ENCODE measurements at places on chromosomes 16 and 17. TPM values are rescaled to one million over a fixed set of nuclear protein-coding genes. Genes with fewer than 3 reads are reported as not detected.
A peak's percentile ranks its signal among the peaks of the same experiment; 100 is the strongest.

The HIRIP3 gene
- 49.3 TPM for total RNA-seq

The PLA2G10 gene
- total RNA-seq = not detected

The LGALS9B gene
- total RNA-seq = 0.73 TPM

The SRCIN1 gene
- total RNA-seq = 0.26 TPM

The CHST4 gene
- not detected for total RNA-seq

The KCNH6 gene
- not detected for total RNA-seq

The ALOX12B gene
- 0.42 TPM for total RNA-seq

The EME1 gene
- 40.8 TPM for total RNA-seq

The USP43 gene
- total RNA-seq = 0.28 TPM

The CFAP97D1 gene
- total RNA-seq = not detected

The TSPAN10 gene
- total RNA-seq = 0.26 TPM

The SNX11 gene
- total RNA-seq = 25.1 TPM

GRCh38 chr17:2777242-2777867 lies 18.9 kb upstream of the RAP1GAP2 start:
- no peak overlapping the region for H3K27ac ChIP-seq
- DNase-seq = no peak
- peaks cover 7% of the 10 kb centered on the region for H3K4me1 ChIP-seq
- no peaks in the 10 kb centered on the region for H3K36me3 ChIP-seq

GRCh38 chr16:67164599-67165061 lies at the start of gene HSF4:
Gene HSF4, plus strand, starts transcription at chr16:67164745. Its CDS starts 67 bp downstream, at chr16:67164812.
- no peak within 1 kb of the TSS for H3K27ac ChIP-seq
- H3K4me3 ChIP-seq = peak within 1 kb of the TSS; percentile 49
- peaks cover 7% of the 10 kb centered on the region for H3K36me3 ChIP-seq
- no peak for DNase-seq
- peaks cover 53% of the 10 kb centered on the region for H3K27me3 ChIP-seq

- no peaks in the 10 kb centered on the region for H3K36me3 ChIP-seq
- no peak overlapping the region for H3K27ac ChIP-seq
- H3K4me3 ChIP-seq = no peak overlapping the region
- H3K4me1 ChIP-seq = no peaks in the 10 kb centered on the region
Observed at GRCh38 chr17:11340803-11341202, 99.8 kb downstream of the SHISA6 start.

DNA sequence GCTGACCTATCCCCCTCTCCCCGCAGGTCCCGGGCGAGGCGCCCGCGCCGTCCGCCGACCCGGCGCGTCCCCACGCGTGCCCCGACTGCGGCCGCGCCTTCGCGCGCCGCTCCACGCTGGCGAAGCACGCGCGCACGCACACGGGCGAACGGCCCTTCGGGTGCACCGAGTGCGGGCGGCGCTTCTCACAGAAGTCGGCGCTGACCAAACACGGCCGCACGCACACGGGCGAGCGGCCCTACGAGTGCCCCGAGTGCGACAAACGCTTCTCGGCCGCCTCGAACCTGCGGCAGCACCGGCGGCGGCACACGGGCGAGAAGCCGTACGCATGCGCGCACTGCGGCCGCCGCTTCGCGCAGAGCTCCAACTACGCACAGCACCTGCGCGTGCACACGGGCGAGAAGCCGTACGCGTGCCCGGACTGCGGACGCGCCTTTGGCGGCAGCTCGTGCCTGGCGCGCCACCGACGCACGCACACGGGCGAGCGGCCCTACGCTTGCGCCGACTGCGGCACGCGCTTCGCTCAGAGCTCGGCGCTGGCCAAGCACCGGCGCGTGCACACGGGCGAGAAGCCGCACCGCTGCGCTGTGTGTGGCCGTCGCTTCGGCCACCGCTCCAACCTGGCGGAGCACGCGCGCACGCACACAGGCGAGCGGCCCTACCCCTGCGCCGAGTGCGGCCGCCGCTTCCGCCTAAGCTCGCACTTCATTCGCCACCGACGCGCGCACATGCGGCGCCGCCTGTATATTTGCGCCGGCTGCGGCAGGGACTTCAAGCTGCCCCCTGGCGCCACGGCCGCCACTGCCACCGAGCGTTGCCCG lies 10.3 kb downstream of the ZNF771 start:
- peaks cover 24% of the 10 kb centered on the region for H3K36me3 ChIP-seq
- peaks cover 31% of the 10 kb centered on the region for H3K4me1 ChIP-seq
- no peaks in the 10 kb centered on the region for H3K27me3 ChIP-seq
- peak; percentile 93 for DNase-seq
- H3K4me3 ChIP-seq = peak overlapping the region; percentile 64

- DNase-seq = no peak
- no peaks in the 10 kb centered on the region for H3K27me3 ChIP-seq
- H3K4me1 ChIP-seq = no peaks in the 10 kb centered on the region
- H3K36me3 ChIP-seq = peaks cover 42% of the 10 kb centered on the region
- H3K4me3 ChIP-seq = no peak overlapping the region
- no peak overlapping the region for H3K27ac ChIP-seq
Observed at GRCh38 chr16:4825196-4825595, 21.9 kb downstream of the GLYR1 start.

DNA sequence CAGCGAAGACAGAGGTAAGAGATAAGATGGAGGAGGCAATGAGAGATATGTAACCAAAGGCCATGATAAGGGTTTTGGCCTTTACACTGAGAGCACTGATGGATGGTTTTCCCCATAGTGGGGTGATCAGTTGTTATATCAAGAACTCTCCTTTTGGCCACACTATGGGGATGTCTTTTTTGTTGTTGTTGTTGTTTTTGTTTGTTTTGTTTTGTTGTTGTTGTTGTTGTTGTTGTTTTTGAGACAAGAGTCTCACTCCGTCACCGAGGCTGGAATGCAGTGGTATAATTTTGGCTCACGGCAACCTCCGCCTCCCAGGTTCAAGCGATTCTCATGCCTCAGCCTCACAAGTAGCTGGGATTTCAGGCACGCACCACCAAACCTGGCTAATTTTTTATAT lies 244.8 kb upstream of the DYNLRB2 start:
- H3K4me1 ChIP-seq = no peaks in the 10 kb centered on the region
- DNase-seq = no peak
- peaks cover 6% of the 10 kb centered on the region for H3K27me3 ChIP-seq
- no peak overlapping the region for H3K4me3 ChIP-seq
- H3K27ac ChIP-seq = no peak overlapping the region

- H3K36me3 ChIP-seq = peaks cover 18% of the 10 kb centered on the region
- H3K4me3 ChIP-seq = peak within 1 kb of the TSS; percentile 97
- no peaks in the 10 kb centered on the region for H3K27me3 ChIP-seq
- H3K4me1 ChIP-seq = peaks cover 80% of the 10 kb centered on the region
Observed at GRCh38 chr16:50266337-50267091, at the start of gene ADCY7. Gene ADCY7, plus strand, starts transcription at chr16:50266551. Its CDS starts 21,629 bp downstream, at chr16:50288180.

DNA sequence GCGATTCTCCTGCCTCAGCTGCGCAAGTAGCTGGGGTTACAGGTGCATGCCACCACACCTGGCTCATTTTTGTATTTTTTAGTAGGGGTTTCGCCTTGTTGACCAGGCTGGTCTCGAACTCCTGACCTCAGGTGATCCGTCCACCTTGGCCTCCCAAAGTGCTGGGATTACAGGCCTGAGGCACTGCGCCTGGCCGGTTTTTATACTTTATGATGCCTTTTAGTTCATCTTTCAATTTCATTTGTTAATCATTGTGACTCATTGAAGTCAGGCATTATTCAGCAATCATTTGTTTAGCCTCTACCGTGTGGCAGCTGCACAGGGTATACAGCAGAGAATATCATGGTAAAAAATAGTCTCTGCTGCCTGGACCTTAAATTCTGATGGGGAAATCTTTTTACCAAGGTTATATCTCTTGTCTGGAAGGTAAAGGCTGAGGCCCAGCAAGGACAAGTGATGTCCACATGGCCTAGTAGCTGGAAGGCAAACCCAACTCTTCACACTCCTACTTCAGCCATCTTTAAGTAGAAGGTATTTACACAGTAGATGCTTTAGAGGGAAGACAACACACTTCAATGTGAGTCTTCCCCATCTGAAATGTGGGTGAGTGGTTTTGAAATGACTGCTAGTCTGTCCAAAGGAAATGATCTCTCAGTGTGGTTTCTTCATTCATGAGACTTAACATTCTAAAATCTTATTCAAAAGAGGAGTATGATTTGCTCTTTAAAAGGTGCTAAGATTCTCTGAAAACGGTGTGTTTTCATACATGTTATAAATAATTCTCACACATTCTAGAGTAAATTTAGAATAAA lies 2.4 kb downstream of the PRPSAP2 start:
- H3K27ac ChIP-seq = peak overlapping the region; percentile 84
- peaks cover 52% of the 10 kb centered on the region for H3K4me1 ChIP-seq
- H3K27me3 ChIP-seq = no peaks in the 10 kb centered on the region
- peak overlapping the region; percentile 40 for H3K4me3 ChIP-seq

GRCh38 chr16:88023366-88023765 lies 72.1 kb downstream of the BANP start:
- H3K36me3 ChIP-seq = peaks cover 4% of the 10 kb centered on the region
- peaks cover 17% of the 10 kb centered on the region for H3K4me1 ChIP-seq
- H3K27me3 ChIP-seq = no peaks in the 10 kb centered on the region
- H3K27ac ChIP-seq = no peak overlapping the region
- no peak for DNase-seq
- H3K4me3 ChIP-seq = no peak overlapping the region

DNA sequence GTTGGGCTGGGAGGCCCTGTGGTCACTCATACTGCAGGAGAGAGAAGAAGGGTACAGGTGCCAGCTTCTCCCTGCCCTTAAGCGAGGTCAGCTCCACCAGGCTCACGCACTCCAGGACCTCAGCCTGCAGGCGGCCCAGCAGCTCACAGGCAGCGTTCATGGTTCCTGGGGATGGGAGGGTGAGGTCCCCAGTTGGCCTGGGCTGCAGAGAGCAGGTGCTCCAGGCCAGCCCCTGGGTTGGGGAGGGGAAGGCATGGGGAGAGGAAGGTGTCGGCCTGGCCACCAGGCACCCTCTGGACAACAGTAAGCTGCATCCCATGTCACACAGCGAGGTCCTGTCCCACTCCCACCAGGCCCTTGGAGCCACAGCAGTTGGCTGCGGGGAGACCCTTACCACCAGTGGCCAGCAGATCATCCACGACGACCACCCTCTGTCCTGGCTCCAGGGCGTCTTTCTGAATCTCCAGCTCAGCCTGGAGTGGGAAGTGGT lies 2.0 kb downstream of the APRT start:
- peaks cover 40% of the 10 kb centered on the region for H3K4me1 ChIP-seq
- peak overlapping the region; percentile 88 for H3K4me3 ChIP-seq
- no peaks in the 10 kb centered on the region for H3K27me3 ChIP-seq

DNA sequence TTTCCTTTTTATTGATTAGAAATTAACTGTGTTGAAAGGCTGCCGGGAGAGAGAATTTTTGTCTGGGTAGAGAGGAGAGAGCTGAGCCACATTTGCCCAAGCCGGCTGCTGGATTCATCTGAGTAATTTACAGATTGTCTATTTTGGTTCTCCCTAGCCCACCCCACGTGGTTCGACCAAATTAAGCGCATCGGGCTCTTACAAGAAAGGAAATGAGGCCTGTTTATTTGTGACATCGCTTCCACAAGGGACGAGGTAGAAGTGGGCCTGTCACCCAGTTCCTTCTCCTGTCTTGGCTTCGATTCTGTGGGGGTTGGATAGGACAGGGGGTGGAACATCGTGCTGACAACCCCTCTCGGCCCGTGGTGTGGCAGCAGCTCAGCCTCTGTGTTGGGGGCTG lies 42.9 kb downstream of the SYT17 start:
- H3K27me3 ChIP-seq = no peaks in the 10 kb centered on the region
- H3K36me3 ChIP-seq = no peaks in the 10 kb centered on the region
- H3K4me1 ChIP-seq = no peaks in the 10 kb centered on the region
- H3K4me3 ChIP-seq = no peak overlapping the region
- no peak for DNase-seq
- no peak overlapping the region for H3K27ac ChIP-seq

GRCh38 chr17:20986767-20987510 lies 55.9 kb downstream of the USP22 start:
- no peaks in the 10 kb centered on the region for H3K4me1 ChIP-seq
- DNase-seq = no peak
- no peak overlapping the region for H3K4me3 ChIP-seq
- no peaks in the 10 kb centered on the region for H3K27me3 ChIP-seq

- H3K4me1 ChIP-seq = peaks cover 17% of the 10 kb centered on the region
- no peaks in the 10 kb centered on the region for H3K36me3 ChIP-seq
- peaks cover 37% of the 10 kb centered on the region for H3K27me3 ChIP-seq
- H3K4me3 ChIP-seq = no peak overlapping the region
- DNase-seq = no peak
Observed at GRCh38 chr17:37699285-37699973, 45.4 kb downstream of the HNF1B start.

DNA sequence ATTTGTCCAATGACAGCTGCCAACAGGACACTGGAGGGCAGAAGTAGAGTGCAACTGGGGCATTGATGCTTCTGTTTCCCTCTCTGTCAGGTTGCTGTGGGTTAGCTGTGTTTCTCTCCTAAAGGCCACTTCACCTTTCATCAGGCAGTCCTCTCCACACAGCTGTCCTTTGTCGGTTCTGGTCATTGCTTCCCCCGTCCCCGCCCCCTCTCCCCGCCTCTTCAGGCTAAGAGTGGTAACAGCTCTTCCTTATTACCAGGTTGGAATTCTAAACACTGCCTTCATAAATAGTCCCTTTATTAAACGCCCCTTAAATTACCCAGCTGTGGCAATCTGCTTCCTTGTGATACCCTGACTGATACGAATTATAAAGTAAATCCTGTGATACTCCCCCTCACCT lies 31.8 kb upstream of the NSRP1 start:
- no peaks in the 10 kb centered on the region for H3K4me1 ChIP-seq
- H3K27me3 ChIP-seq = peaks cover 27% of the 10 kb centered on the region
- no peaks in the 10 kb centered on the region for H3K36me3 ChIP-seq
- H3K27ac ChIP-seq = no peak overlapping the region

DNA sequence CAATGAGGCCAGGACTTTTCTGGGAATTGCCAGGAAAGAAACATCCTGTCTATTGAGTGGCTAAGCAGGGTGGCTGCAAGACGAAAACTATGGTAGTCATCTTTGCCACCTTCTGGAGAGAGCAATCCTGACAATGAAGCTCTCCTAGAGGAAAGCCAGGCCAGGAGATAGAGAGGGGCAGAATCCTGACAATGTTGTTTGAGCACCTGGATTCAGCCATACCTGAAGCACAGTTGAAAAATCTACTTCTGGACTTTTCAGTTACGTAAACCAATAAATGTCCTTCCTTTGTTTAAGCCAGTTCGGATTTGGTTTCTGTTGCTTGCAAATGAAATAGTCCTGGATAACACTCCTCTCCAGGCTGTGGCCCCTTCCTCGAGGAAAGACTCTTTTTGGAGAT lies 9.4 kb downstream of the P2RX1 start:
- peaks cover 7% of the 10 kb centered on the region for H3K4me1 ChIP-seq
- H3K27ac ChIP-seq = no peak overlapping the region
- peaks cover 4% of the 10 kb centered on the region for H3K27me3 ChIP-seq
- H3K4me3 ChIP-seq = no peak overlapping the region

GRCh38 chr17:80649672-80650330 lies 105.2 kb downstream of the RPTOR start:
- H3K27ac ChIP-seq = peak overlapping the region; percentile 81
- peak; percentile 78 for DNase-seq
- peaks cover 46% of the 10 kb centered on the region for H3K4me1 ChIP-seq
- peak overlapping the region; percentile 2 for H3K4me3 ChIP-seq
- peaks cover 12% of the 10 kb centered on the region for H3K36me3 ChIP-seq
- no peaks in the 10 kb centered on the region for H3K27me3 ChIP-seq

Measured in activated CD8-positive, alpha-beta memory T cell treated with anti-CD3 and anti-CD28 coated beads, Interleukin-2, amount 10 ng/mL, durations not matched to agents 7 days and 5 days (primary cell).